ENCODE measurements at places on chromosomes 5 and 9. TPM values are rescaled to one million over a fixed set of nuclear protein-coding genes. Genes with fewer than 3 reads are reported as not detected.
A peak's percentile ranks its signal among the peaks of the same experiment; 100 is the strongest.

DNA sequence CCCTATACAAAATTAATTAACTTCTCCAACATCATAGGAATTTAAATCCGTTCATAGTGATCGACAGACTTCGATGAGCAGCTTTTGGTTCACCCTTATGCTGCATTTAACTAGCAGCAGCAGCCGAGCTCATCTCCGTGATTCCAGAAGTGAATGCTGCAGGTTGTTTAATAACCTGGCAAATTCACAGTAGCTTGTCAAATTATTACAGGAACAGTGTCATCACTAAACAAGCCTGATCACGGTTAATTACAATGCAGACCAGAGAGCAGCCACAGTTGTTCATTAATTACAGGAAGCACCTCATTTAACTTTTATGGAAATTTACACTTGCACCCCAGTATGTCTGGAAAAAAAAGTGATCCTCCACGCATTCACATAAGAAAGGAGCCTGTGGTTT lies 188.2 kb downstream of the BNC2 start:
- DNase-seq: no peak

- DNase-seq: no peak
Observed at GRCh38 chr9:82981552-82981951, 81.4 kb downstream of the RASEF start.

DNA sequence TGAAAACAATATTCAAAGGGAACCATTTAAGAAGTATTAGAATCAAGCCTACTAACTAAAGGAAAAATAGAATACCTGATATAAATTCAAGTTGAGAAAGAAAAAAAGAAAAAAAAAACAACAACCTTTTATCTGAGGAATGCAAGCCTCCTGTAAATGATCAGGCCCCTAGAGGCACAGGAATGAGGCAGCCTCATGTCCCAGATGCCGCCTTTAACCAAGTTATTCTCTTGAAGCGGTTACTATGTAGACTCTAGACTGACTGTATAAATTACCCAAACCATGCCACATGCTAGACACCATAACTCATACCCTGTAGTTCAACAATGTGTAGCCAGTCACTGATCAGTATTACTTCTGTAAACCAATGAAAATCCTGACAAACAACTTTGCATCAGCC lies 929.6 kb downstream of the TAF11L14 start:
- DNase-seq: no peak

DNA sequence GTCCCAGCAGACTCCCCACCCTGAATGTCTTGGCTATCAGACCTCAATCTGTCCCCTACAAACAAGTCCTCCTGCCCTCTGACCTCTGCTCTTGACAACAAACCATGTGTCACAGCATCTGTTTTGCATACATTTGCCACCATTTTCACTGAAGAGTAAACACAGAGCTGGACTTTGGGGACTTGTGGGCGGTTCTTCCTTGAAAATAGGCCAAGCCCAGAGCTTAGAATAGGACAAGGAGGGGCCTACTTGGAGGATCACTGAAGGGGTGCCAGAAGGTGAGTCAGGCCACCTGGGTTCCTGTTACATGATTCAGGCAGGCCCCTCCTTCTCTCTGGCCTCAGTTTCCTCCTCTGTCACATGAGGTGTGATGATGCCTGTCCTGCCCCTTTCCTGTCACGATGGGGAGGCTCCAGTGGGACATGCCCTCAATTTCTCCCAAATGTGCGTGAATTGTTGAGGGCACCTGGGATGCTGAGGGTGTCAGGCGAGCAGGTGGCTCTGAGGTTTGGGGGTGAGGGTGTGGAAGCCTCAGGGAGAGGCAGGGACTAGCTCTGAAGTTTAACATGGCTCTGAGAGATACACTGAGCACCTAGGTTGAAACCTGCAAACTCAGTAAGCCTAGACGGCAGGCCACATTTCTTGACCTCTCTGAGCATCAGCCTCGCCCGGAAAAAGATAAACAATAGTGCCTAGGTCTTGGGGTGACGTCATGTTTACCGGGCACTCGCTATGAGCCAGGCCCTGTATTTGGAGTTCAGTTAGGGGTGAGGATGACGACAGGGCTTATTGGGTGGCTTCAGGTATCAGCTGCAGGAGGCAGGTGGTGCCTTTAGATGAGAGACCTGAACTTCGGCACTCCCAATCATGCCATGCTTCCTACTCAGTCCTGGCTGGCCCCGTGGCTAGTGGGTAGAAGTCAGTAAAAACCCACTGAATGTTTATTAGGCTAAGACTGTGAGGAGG lies 107.6 kb upstream of the PITX1 start:
- DNase-seq: no peak

DNA sequence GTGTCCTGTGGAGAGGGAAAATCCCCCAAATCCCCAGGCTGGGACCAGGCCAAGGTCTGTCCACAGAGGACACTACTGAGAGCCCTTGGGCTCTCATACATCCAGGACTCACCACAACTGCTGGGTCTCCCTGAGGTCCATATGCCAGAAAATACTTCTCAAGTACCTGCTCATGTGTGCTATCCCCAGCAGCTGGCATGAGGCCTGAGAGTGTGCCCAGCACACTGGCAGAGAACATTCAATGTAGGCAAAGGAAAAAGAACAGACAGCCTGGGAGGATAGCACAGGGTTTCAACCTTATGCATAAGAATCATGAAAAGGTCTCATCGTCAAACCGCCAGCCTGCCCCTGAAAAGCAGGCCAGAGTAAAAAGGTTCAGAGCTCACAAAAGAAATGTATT lies 154.1 kb upstream of the TAS2R1 start:
- no peak for DNase-seq

GRCh38 chr5:88489364-88489763 lies 220.7 kb upstream of the TMEM161B start:
- DNase-seq: no peak

GRCh38 chr5:107858324-107858723 lies 187.6 kb upstream of the EFNA5 start:
- no peak for DNase-seq

DNA sequence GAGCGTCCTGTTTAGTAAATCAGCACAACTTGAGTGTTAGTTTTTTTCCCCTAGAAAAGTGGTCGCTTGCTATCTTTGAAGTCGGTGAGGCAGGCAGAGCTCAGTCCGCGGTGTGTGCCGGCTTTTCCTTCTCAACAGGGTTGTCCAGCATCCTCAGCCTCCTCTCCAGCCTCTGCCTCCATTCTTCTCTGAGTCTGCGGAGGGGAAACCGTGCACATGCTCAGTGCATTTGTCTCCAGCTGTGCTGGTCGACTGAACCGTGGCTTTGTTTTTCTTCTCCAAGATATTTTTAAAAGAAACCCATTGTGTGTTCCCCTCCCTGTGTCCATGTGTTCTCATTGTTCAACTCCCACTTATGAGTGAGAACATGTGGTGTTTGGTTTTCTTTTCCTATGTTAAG lies 25.3 kb downstream of the FAM240B start:
- DNase-seq: no peak

GRCh38 chr5:39648848-39649227 lies 224.1 kb upstream of the DAB2 start:
- DNase-seq: no peak

DNA sequence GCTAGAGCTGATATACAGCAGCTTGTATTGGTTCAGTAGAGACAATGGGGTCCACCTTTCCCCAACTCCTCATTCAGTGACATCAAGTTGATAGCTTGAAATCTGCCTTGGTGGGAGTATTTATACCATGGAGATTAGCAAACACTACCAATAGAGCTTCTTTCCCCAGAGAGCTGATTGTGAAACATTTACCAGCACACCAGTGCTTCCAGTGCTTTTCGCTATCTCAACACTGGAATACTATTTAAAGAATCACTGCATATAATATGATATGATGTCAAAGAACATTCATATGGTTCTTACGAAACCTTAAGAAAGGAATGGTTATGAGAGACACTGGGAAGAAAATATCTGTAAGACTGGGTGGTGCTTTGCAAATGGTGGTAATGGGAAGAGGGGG lies 21.8 kb upstream of the RNF145 start:
- no peak for DNase-seq

- DNase-seq: peak; percentile 23
Observed at GRCh38 chr5:174532455-174533453, 191.6 kb upstream of the MSX2 start.

- DNase-seq: no peak
Observed at GRCh38 chr5:124337996-124338395, 408.4 kb downstream of the ZNF608 start.

- no peak for DNase-seq
Observed at GRCh38 chr9:33101104-33101951, 24.9 kb upstream of the SMU1 start.

The CETN3 gene
- total RNA-seq: 7.8 TPM

The TAS2R1 gene
- total RNA-seq: not detected

The RUSC2 gene
- 34.3 TPM for total RNA-seq

The ZBTB26 gene
- total RNA-seq: 9.0 TPM

The FIBCD1 gene
- not detected for total RNA-seq

The ALDH1B1 gene
- total RNA-seq: 9.4 TPM

The PCDHA9 gene
- 0.39 TPM for total RNA-seq

The MACROH2A1 gene
- total RNA-seq: 164 TPM

The IL5 gene
- total RNA-seq: not detected

The GRAMD2B gene
- total RNA-seq: 40.2 TPM
